Endothelial cell of umbilical vein (primary cell): ENCODE measurements at places on chromosomes 12 and 14. TPM values are rescaled to one million over a fixed set of nuclear protein-coding genes. Genes with fewer than 3 reads are reported as not detected.

DNA sequence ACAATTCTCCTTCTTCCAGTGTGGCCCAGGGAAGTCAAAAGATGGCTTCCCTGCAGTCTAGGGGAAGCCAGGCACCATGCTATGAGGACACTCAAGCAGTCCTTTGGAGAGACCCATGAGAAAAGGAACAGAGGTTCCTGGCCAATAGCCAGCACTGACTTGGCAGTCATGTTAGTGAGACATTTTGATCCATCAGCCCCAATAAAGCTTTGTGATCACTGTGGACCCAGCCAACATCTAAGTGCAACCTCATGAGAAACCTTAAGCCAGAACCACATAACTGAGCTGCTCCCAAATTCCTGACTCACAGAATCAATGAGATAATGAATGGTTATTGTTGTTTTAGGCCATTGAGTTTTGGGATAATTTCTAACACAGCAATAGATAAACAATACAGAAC, 51.0 kb upstream of the NAP1L1 start:
- DNase-seq, result no peak

DNA sequence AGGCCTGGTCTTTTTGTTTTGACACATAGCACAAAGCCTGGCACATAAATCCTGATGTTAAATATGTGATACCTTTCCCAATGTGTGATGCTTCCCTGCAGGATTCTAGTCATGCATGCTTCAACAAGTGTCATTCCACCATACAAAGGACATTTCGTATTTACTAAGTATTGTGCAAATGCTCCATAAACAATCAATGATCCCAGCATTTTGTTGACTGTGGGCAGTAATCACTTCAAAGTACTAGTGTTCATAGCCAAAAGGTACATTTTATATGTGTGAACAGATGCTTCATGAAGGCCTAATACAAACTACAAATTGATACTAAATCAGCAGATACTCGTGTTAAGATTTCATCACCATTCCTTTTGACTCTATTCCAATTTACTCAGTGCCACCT, 4.4 kb downstream of the CCNB1IP1 start:
- no peak for DNase-seq

DNA sequence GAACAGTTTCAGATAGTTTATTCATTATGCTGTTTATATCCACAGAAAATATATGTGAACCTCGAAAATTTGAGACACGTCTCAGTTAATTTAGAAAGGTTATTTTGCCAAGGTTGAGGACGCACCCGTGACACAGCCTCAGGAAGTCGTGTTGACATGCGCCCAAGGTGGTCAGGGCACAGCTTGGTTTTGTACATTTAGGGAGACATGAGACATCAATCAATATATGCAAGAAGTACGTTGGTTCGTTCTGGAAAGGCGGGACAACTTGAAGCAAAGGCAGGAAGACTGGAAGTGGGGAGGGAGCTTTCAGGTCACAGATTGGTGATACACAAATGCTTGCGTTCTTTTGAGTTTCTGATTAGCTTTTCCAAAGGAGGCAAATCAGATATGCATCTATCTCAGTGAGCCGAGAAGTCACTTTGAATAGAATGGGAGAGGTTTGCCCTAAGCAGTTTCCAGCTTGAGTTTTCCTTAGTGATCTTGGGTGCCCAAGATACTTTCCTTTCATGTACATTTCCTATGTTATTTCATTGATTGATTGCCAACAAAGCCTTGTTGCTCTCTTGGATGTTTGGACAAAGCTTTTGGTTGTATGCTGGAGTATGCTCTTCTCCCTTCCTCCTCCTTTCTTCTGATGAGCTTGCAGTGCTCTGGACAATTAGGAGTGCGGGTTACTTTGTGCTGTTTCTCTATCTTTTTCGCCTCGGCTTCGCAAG, 3.2 kb downstream of the SNAPC1 start:
- peak; percentile 51 for DNase-seq

The CAPZA3 gene
- total RNA-seq, result not detected in 2 replicates

DNA sequence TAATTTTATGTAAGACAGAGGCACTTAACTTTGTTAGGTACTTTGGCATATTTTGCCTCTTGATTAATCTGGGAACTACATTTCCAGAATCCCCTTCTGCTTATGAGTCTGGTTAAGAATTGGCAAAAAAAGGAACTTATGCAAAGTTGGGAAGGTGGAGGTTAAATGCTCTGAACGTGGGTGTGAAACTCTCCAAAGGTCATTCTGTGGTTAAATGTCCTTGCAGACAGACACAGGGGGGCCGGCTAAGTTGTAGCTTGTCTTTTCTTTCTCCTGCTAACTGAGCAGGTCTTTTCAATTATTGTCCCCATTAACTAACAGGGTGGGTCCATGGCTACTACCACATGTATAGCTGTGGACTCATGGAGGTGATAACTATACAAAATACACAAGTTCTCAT, 248.6 kb upstream of the NOVA1 start:
- DNase-seq, result no peak

The SPTB gene
- total RNA-seq, result 0.07 TPM in 1 of 2 replicates, not detected in the other

GRCh38 chr12:122051231-122051876, 27.2 kb upstream of the MLXIP start:
- DNase-seq, result peak; percentile 39

- DNase-seq, result peak; percentile 55
These were observed 308.1 kb downstream of the RPAP3 start for GRCh38 chr12:47397664-47398281.

The OVCH1 gene
- total RNA-seq, result not detected in 2 replicates
